ENCODE measurements at places on chromosomes 1 and 21.

- DNase-seq = no peak
Measured at GRCh38 chr1:219529116-219529515, 83.8 kb downstream of the ZC3H11B start.

- DNase-seq = no peak
Measured at GRCh38 chr1:103230061-103230460, 121.7 kb upstream of the COL11A1 start.

DNA sequence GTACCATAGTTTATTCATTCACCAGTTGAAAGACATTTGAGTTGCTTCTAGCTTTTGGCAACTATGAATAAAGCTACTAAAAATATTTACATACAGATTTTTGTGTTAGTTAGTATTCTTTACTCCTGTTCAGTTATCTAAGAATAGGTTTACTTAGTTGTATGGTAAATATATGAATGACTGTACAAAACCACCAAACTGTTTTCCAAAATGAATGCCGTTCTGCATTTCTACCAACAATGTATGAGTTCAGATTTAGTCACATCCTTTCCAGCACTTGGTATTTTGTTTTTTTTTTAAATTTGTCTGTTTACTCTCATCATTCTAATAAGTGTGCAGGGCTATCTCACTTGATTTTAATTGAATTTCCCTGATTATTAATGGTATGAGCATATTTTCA lies 3.4 kb upstream of the KIFAP3 start:
- DNase-seq = peak; percentile 26

DNA sequence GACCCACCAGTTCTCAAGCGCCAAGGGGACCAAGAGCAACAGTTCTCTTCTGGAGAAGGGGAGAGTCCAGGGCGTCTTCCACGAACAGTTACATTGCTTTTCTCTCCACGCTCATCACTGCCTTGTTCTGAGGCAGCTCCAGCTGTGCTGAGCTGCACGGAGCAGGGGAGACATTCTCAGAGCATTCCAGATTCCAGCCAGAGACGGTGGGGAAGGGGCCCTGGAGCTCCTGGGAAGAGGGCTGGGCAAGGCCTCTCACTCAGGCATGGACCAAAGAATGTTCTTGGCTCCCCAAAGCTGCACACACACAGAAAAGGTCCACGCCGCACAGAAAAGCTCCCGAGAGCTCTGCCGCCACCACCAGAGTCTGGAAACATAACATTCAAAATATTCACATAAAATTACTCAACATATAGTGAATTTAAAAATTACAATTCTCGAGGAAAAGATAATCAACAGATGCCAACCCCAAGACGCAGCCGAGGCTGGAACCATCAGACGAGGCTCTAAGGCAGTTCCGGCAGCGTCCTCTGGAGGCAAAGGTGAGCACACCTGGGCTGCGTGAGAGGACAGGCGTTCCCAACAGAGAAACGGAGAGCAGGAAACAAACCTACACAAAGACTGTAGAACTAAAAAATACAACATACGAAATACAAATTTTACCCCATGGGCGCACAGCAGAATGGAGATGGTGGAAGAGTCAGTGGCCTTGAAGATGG lies 40.5 kb downstream of the UBE2G2 start:
- DNase-seq = no peak

All from activated CD4-positive, alpha-beta T cell treated with anti-CD3 and anti-CD28 coated beads, Interleukin-2, amount 50 U/mL, for 16 hours (primary cell).